Glomerular endothelial cell (primary cell): ENCODE measurements at places on chromosomes 3 and 15. TPM values are rescaled to one million over a fixed set of nuclear protein-coding genes. Genes with fewer than 3 reads are reported as not detected.

TLR9 gene
- total RNA-seq, result not detected in 2 replicates

C3orf49 gene
- not detected in 2 replicates for total RNA-seq

STX19 gene
- not detected in 2 replicates for total RNA-seq

DNA sequence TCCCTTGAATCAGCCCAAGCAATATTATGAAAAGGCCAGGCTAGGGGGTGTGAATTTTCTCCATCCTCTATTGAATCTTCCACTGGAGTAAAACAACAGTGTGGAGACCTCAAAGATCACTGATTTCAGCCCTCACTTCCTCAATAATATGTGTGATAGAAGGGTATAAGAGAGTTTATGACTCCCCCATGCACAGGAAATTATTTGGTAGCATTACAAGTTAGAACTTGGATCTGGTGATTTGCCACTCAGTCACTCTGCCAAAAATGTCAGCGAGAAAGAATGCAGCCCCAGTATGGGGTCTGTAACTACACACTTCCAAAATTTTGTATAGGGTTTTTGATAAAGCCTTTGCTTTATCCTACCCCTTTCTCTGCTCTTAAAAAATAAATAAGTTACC, 81.0 kb upstream of the KCNMB2 start:
- DNase-seq, result no peak

DNA sequence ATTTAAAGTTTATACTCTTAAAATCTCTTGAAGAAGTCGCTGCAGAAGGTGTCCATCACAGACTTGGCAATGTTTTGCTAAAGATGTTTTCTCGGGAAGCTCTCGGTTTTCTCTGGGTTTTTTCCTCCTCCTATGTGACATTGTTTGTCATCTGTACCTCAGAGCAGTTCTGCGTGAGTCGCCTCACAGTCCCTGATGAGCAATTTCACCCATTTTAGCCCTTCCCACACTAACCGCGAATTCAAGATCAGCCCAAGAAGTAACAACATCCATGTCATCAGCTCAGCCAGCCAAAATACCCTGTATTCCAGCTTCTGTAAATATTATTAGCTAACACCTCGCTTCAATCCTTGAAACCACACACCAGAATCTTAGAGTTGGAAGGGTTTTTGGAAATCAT, 224.3 kb upstream of the SETMAR start:
- no peak for DNase-seq

GRCh38 chr3:14774431-14774830, 44.3 kb upstream of the FGD5 start:
- DNase-seq, result no peak

DNA sequence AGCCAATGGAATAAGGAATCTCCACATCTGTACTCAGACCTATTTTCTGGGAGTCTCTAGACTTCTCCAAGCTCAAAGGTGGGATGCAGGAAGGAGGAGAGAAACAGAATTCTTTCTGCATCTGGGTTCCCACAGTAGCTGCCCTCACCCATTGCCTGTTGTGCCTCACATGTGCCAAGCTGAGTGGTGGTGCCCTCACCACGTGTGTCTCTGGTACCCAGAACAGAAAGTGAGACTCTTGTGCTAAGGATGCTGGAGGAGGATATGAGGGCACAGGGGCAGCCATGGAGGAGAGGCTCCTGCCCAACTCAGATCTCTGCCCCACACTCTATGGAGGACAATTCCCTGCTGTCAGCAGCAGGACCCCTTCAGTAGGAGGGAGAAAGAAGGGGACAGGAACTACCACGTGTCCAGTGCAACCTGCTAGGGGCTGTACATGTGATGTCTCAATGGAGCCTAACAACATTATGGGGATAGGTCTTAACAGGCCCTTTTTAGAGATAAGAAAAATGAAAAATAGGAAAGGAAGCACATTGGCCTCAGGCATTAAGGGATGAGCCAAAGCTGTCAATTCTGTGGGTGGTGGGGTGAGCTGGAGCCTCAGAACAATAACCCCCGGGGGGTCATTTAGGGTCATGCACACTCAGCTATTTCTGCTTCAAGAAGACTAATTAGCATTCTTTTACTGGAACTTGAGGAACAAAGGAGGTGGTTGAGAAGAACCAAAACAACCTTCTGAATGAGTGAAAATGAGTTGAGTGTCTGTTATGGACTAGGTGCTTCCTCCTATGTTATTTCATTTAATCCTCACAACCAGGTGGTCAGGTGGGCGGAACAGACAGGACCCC, 16.3 kb upstream of the NOX5 start:
- DNase-seq, result no peak
